ENCODE measurements at places on chromosomes 2 and 18.

DNA sequence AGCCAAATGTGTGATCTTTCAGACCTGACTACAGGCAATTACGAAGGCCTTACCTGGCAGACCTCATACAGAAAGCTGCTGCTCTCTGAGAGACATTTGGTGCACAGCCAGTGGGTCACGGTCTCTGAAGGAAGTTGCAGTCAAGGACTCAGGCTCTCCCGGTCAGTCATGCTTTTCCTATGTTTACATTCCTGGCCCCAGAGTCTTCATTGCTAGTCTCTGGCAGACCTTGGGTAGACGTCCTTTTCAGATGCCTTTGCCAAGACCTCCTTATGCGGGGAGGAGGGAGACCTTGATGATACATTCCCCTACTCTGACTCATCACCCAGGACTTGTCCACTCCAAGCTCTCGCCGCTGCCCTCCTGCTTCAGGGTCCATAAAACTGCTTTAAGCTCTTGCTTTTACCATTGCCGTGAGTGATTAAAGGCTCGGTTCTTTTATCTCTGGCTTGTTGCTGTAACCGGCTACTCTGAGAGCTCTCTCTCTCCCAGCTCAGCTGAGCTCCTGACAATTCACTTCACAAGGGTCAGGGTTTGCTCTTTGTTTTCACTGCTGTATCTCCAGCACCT, 62.0 kb upstream of the SLC35F5 start:
- no peak for DNase-seq

DNA sequence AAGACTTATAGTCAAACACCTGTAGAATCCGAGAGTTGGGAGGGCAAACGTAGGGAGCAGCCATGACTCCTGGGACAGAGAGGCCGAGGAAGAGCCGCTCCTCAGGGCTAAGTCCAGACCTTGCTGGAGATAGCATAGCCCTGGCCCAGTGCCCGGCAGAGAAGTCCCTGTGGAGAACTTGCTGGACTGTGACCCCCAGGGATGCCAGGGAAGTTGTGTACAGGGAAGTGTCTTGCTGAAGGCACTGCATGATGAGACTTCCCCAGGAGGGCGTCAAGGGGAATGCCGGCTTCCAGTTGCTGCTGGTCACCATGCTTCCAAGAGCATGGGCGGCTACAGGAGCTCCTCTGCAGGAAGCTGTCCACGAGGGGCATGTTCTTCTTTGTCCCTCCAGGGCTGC, 8.6 kb upstream of the CNDP1 start:
- no peak for DNase-seq

- no peak for DNase-seq
Observed at GRCh38 chr2:241256168-241256545, 59.3 kb downstream of the HDLBP start.

GRCh38 chr2:97714084-97714949, 941 bp downstream of the ZAP70 start:
- no peak for DNase-seq

DNA sequence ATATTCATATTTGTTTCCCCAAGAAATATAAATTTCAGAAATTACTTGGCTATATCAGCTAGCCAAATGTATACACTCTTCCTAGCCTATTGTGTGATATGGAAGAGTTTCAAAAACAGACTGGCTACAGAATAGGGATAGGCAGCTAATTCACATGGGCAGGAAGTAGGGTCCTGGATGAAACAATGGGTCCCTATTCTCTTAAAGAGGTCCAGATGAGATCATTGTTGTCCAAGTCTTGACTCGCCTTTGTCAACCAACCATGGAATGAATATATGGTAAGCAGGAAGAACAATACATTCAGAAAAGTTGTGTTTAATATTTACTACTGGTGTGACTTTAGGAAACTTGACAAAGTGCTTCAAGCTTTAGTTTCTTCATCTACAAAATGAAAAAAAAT, 319.9 kb downstream of the NBAS start:
- DNase-seq = no peak

All from effector memory CD4-positive, alpha-beta T cell (primary cell).